Breast epithelium (tissue), 4 donors: ENCODE measurements at places on chromosomes 3 and 15.

- no peak for DNase-seq
Measured at GRCh38 chr3:27570421-27571106, 86.4 kb upstream of the SLC4A7 start.

DNA sequence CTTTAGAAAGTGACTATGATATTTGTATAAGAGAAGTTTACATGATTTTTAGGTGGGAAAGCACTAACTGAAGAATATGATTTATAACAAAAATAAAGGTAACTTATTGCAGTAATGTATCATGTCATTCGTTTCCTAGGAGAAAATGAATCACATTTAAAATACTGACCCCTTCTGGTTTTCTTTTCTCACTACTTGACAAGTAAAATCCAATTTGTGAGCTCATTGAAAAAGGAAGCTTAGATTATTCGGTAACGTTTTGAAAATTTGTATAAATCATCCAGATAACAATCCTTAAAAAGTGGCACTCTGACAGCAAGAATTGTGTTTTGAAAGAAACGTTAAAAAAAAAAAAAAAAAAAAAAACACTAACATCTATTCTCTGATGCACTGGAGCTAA, 39.0 kb downstream of the NSUN3 start:
- DNase-seq, result no peak

DNA sequence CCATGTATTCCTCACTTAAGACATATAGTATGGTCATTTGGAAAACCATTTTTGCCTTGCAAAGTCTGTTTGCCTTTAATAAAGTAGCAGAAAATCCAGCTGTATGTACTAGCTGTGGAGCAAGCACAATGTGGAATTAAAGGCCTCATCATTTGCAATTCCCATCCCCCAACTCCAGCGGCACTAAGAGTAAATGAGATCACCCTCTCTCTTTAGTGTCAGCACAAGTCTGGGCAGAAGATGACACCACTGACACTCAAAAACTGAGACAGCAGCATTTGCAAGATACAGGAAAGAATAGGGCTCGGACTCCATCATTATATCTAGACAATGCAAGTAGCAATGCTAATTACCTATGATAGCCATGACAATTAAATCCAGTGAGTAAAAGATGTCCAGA, 24.7 kb upstream of the DYNC1LI1 start:
- no peak for DNase-seq

DNA sequence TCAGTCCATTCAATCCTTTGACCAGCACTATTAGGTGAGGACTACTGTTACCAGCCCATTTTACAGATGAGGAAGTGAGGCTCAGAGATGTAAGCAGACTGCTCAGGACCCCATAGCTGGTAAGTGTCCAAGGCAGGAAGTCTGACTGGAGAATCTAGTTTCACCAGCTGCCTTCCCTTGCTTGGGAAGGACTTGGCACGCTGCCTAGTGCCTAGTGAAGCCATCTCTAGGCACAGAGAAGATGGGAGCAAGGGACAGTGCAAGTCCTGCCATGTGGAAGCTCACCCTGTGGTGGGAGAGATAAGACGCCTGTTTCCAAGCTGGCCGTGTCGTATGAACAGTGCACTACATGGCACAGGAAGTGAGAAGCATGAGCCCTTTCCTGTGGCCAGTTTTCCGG, 111.8 kb upstream of the TMC3 start:
- DNase-seq, result no peak
